ENCODE measurements at places on chromosomes 7 and 10.

DNA sequence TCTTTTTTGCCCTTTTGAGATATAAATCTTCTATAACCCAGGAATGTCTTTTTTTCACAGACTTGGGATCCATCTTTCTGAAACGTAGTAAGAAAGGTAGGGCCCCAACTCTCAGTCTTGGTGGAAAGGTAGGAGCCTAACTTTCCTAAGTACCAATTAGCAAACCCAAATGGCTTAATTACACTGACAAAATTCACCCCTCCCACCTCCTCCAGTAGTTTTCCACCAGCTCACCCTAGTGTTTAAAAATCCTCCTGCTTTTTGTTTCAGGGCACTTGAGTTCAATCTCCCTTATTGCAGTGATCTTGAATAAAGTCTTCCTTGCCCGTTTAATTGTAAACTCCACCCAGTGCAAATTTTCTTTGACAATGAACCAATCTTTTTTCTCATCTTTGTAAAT is 600.0 kb downstream of the PHTF2 start:
- no peaks in the 10 kb centered on the region for H3K27me3 ChIP-seq
- H3K27ac ChIP-seq = no peak overlapping the region
- no peaks in the 10 kb centered on the region for H3K36me3 ChIP-seq

DNA sequence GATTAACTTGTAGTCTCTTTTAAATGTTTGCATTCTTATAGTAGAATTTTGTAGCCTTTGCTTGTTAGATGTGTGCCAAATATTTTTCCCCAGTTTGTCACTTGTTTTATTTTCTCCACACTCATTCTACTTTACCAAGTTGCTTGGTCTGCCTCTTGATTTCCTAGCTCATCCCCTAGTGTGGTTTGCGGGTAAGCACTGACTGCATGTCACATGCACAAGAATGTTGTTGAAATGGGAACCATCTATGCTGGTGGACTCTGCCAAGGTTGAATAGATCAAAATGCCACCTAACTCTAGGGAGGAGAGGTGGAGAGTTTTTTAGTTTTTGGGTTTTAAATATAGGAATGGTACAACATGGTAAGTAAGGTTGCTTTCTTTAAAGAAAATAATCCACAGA is 47.6 kb downstream of the FZD1 start:
- H3K4me3 ChIP-seq = no peak overlapping the region
- DNase-seq = no peak
- H3K4me1 ChIP-seq = no peaks in the 10 kb centered on the region

DNA sequence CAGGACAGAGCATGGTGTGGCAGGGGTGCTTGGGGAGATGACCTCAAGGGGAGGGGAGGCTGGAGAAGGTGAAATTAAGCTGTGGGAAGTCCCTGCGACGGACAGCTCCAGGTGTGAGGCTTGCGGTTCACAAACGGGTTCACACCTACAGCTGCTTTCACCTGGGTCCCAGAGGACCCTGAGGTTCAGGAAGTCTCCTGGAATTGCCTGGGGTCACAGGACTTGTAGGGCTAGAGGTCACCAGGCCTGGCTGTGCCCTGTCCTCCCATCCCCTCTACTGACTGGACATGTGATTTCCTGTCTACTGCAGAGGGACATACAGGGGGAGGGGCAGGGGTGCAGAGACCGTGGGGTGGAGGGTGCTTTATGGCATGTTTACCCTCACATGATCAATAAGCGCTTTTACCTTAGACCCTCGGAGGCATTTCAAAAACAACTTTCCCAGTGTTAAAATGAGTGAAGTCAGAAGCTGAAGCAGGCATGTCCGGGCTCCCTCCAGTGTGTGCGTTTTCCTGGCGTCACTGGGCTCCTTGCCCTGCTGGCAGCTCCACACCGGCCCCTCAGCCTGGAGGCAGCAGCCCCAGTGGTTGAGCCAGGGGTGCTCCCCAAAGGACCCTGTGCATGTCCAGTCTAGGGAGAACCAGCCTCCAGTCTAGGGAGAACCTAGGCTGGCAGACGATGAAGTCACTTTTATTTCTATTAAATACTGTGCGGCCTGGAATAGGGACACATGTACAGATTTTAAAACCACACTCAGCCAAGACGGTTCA is 66.6 kb upstream of the IGFBP3 start:
- H3K4me3 ChIP-seq = no peak overlapping the region
- no peaks in the 10 kb centered on the region for H3K4me1 ChIP-seq
- H3K36me3 ChIP-seq = no peaks in the 10 kb centered on the region

DNA sequence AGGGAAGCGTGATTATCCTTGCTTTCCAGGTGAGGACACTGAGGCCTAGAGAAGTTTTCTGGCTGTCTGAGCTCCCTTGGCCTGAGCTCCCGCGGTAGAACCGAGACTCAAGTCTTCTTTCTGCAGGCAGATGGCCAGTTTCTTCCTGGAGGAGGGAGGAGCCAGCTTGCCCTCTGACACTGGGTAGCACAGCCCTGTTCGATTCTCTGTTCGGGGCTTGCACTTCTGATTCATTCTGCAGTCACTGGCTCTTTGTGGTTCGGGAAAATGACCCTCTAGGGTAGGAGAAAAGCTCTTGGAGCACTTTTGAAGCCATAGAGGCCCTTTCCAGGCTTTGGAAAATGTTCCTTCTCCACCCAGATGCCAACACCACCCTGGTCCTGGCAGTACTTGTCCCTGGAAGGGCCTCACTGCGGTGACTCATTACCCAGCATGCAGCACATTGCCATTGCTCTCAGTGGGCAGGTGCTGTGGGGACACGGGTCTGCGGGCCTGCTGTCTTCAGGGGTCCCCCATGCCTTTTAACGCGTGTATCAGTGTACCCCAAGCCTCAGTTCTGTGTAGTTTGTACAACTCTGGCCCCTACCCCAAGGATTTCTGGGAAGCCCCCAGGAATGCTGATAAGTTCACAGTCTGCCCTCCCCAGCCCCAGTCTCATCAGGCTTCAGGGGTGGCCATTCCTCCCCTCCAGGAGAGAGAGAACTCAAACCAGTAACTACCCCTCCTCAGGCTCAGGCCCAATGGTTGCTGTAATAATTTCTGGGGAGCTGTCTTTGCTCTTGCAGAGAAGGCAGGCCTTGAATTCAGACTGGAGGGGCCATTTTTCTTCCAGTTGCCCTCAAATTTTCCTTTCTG is 11.9 kb downstream of the CHST3 start:
- H3K27ac ChIP-seq = no peak overlapping the region
- H3K27me3 ChIP-seq = no peaks in the 10 kb centered on the region
- H3K4me3 ChIP-seq = no peak overlapping the region
- DNase-seq = no peak
- no peaks in the 10 kb centered on the region for H3K4me1 ChIP-seq

- DNase-seq = no peak
- H3K27me3 ChIP-seq = no peaks in the 10 kb centered on the region
- no peaks in the 10 kb centered on the region for H3K4me1 ChIP-seq
- no peak overlapping the region for H3K4me3 ChIP-seq
- H3K36me3 ChIP-seq = peaks cover 4% of the 10 kb centered on the region
These were observed 10.8 kb downstream of the ZNF394 start for GRCh38 chr7:99489235-99489634.

DNA sequence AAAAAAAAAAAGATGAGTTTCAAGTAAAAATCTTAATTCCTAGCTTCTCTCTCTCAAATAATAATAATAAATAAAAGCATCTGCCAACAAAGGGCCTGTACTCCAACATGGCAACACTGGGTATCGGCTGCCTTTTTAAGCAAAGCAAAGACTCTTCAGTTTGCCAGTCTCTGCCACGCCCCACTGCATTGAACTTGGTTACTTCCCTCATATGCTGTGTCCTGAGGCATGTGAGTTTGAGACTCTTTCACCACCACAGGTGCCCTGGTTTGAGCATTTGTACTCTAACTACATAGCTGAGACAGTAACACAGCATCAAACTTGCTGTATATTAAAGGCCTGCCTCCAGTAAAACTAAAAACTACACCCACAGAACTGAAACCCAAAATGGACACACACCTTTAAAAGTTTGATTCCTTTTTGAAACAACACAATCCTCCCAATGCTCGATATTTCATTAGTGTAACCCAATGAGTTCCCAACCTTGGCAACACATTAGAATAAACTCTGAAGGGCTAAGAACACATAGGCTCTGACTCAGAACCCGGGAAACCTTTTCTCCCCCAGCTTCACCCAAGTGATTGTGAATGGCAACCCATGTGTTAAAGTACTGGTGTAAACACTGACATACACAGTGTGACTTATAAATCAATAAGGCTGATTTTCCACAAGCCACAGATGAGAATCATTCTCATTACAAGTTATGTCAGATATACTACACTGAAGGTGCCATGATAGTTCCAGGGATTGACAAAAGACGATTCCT is 12.0 kb downstream of the JAZF1 start:
- no peaks in the 10 kb centered on the region for H3K36me3 ChIP-seq
- DNase-seq = no peak
- peaks cover 17% of the 10 kb centered on the region for H3K4me1 ChIP-seq
- H3K27me3 ChIP-seq = no peaks in the 10 kb centered on the region

GRCh38 chr10:101639141-101639900 is 51.2 kb downstream of the DPCD start:
- H3K27ac ChIP-seq = no peak overlapping the region
- no peak for DNase-seq
- no peaks in the 10 kb centered on the region for H3K36me3 ChIP-seq
- no peaks in the 10 kb centered on the region for H3K27me3 ChIP-seq
- peaks cover 15% of the 10 kb centered on the region for H3K4me1 ChIP-seq

GRCh38 chr7:54883576-54883975 is 124.6 kb upstream of the SEC61G start:
- no peak overlapping the region for H3K27ac ChIP-seq
- H3K4me1 ChIP-seq = peaks cover 3% of the 10 kb centered on the region
- H3K36me3 ChIP-seq = no peaks in the 10 kb centered on the region
- H3K27me3 ChIP-seq = no peaks in the 10 kb centered on the region
- no peak for DNase-seq
- no peak overlapping the region for H3K4me3 ChIP-seq

DNA sequence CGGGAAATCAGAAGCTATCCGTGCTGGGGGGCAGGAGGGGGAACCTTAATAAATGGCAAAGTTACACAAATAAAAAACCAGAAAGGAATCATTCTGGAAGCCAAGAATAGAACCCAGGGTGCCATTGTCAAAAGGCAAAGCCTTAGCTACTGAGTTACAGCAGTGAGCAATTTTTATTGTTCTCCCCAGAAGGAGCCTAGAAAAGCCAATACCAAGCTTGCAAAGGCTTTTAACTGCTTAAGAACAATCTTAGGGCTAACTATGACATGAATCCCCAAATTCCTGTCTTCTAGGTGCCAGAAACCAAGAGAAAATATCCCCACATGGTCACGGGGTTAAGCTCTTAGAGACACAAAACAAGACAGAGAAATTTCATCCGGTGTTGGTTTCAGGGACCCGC is 482.7 kb downstream of the CCSER2 start:
- no peaks in the 10 kb centered on the region for H3K36me3 ChIP-seq
- H3K4me3 ChIP-seq = no peak overlapping the region
- H3K27me3 ChIP-seq = no peaks in the 10 kb centered on the region
- no peak overlapping the region for H3K27ac ChIP-seq
- DNase-seq = no peak
- 0 out of 2 replicates have a peak, but pooled peaks cover 3% of the 10 kb centered on the region for H3K4me1 ChIP-seq

GRCh38 chr7:28774261-28774988 is 183.7 kb downstream of the TRIL start:
- no peak for DNase-seq
- H3K36me3 ChIP-seq = no peaks in the 10 kb centered on the region
- H3K27ac ChIP-seq = no peak overlapping the region
- no peaks in the 10 kb centered on the region for H3K27me3 ChIP-seq
- H3K4me3 ChIP-seq = no peak overlapping the region
- H3K4me1 ChIP-seq = no peaks in the 10 kb centered on the region

- no peaks in the 10 kb centered on the region for H3K4me1 ChIP-seq
- no peak for DNase-seq
- H3K36me3 ChIP-seq = no peaks in the 10 kb centered on the region
- H3K27ac ChIP-seq = no peak overlapping the region
These were observed 116.2 kb upstream of the GPR22 start for GRCh38 chr7:107353701-107354100.

Data from H1 (cell line).